ENCODE measurements at places on chromosomes 16 and 17.

DNA sequence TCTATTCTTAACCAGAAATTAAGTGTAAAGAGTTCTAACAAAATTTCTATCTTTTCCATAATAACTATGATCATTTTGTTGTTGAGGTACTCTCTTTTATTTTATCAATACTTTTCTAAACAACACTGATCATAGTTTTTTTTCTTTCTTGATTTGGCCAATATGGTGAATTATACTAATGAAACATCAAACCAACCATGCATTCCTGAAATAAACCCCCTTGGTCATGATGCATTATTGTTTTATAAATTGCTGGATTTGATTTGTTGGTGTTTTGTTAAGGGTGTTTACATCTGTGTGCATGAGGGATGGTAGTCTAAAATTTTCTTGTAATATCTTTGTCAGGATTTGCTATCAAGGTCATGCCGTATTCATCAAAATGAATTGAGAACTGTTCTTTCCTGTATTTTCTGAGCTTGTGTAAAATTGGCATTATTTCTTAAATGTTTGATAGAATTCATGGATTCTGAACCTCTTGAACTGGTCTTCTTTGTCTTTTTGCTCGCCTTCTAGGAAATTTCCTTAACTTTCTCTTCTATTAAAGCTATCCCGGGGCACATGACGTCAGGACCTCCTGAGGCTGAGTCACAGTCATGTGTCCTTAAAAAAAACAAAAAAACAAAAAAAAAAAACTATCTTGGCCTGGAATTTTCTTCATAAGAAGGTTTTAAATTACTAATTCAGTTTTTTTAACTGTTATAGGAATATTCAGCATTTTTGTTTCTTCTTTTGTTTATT, 3.9 kb upstream of the TRIM25 start:
- no peak for DNase-seq

- peak; percentile 60 for DNase-seq
Measured at GRCh38 chr16:89319886-89320781, 102.6 kb downstream of the ZNF778 start.

GRCh38 chr17:48270899-48271298, 159.1 kb downstream of the SKAP1 start:
- DNase-seq: no peak

GRCh38 chr16:83134638-83135037, 507.9 kb downstream of the CDH13 start:
- no peak for DNase-seq

DNA sequence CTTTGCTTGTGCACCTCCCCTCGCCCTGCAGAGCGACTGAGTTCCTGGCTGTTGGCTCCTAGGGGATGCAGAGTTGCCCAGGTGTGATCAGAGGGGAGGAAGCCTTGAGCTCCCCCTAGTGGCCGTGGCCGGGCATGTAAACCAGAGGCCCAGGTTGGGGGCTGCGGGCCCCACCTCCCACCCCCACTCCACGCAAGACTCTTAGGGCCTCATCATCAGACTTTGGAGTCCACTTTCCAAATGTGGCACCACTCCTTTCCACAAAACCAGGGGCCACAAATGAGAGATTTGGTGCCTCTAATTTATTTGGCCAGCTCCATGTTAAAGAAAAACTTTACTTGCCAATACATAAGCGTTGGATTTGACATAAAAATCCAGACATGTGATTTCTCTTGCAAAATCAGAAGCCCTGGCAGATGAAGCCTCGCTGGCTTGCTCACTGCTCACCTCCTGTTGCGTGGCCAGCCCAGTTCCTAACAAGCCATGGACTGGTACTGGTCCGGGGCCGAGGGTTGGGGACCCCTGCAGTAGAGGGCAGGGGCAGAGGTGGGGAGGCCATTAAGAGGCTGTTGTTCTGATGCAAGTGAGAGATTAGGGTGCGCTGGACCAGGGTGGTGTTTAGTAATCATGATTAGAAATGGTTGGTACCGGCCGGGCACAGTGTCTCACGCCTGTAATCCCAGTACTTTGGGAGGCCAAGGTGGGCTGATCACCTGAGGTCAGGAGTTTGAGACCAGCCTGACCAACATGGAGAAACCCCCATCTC, 28.7 kb upstream of the GAS7 start:
- DNase-seq: peak; percentile 67

GRCh38 chr17:44219616-44220212, at the start of gene UBTF:
Gene UBTF, minus strand, starts transcription at chr17:44219675. Its CDS starts 1,446 bp downstream, at chr17:44218229.
- DNase-seq: peak; percentile 76

GRCh38 chr17:79627184-79627765, 16.4 kb upstream of the RBFOX3 start:
- DNase-seq: peak; percentile 26

- peak; percentile 61 for DNase-seq
Measured at GRCh38 chr17:73228748-73229236, 32.9 kb downstream of the CPSF4L start.

DNA sequence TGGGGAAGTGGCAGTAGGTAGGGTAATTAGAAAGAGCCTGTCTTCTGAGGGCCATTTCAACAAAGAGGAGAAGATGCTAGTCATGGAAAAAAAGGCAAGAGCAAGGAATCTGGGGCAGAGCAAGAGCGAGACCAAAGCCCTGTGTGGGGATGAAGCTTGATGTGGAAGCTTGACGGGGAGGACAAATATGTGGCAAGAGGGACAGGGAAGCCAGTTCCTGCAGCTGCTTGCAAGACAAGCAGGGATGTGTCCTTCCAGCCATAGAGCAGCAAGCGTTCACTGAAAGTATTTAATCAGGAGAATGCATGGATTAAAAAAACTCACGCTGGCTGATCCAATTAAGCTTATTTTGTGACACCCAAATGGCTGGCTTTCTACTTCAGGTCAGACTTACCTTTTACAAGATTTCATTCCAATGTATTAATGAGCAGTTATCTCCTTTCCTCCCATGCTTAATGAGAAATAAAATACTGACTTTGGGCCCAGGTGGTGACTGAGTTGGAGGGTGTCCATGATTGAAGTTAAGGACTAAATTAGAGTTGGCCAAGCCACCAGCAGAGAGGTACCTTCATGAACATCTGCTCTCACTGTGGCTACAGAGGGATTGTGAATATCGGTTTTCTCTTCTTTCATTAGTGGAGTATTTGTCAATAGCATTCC, 76.8 kb downstream of the ABCA8 start:
- no peak for DNase-seq

DNA sequence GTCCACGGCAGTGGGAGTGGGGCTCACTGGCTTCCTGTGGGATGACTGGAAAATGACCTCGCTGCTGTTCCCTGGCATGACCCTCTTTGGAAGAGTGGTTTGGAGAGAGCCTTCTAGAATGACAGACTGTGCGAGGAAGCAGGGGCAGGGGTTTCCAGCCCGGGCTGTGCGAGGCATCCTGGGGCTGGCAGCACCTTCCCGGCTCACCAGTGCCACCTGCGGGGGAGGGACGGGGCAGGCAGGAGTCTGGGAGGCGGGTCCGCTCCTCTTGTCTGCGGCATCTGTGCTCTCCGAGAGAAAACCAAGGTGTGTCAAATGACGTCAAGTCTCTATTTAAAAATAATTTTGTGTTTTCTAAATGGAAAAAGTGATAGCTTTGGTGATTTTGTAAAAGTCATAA, 7.8 kb upstream of the RNF213 start:
- DNase-seq: peak; percentile 87

DNA sequence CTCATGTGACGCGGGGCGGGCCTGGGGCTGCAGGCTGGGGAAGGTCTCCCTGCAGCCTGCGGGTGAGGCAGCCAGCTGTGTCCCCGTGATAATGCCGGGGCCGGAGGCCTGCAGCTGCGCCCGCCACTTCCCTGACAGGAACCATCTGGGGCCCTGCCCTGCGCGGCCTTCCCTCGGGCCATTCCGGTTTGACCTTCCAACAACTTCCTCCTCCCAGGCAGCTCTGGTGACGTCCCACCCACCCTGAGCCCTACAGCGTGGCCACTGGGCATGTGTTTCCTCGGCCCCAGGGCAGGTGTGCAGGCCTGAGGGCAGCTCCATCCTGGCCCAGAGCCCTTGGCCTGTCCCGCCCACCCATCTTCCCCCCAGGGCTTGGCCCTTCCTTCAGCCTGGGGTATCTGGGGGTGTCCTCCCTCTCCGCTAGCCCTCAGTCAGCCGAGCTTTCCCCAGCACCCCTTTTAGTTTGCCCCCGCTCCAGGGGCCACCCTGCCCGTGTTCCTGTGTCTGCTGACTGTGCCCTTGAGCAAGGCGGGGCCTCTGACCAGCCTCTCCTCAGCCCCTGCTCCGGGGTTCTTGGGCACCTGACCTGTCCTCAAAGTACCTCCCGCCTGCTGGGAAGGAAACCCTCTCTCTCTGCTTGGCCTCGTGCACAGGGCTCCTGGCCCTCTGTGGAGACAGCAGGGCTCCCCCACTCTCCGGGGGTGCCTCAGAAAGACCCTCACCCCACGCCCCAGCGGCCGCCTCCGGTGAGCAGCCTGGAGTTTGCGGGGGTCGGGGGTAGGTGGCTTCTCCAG, at the start of gene CBFA2T3:
Gene CBFA2T3, minus strand, starts transcription at position 190 of the 794 bp plus-strand sequence. CDS start 400 bp downstream, outside the sequence.
- DNase-seq: peak; percentile 87

- no peak for DNase-seq
Measured at GRCh38 chr16:69820926-69821541, 58.9 kb downstream of the WWP2 start.

DNA sequence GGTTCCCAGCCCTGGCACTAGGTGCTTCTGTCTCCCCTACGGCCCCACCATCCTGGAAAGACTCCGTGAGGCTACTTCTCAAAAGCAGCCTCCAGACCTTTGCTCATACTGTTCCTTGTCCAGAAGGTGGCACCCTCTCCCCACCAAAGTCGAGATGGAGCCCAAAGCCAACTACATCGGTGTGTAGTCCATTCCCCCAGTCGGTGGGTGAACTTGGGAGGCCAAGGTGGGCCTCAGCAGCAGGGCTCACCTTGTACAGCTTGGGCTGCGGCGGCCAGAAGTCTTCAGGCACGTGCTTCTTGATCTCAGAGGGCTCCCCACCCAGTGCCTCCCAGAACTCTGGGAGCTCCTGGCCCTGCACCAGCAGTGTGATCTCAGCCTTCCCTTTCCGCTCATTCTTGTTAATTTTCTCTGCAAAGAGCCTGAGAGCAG, 10.2 kb downstream of the FLII start:
- DNase-seq: no peak

DNA sequence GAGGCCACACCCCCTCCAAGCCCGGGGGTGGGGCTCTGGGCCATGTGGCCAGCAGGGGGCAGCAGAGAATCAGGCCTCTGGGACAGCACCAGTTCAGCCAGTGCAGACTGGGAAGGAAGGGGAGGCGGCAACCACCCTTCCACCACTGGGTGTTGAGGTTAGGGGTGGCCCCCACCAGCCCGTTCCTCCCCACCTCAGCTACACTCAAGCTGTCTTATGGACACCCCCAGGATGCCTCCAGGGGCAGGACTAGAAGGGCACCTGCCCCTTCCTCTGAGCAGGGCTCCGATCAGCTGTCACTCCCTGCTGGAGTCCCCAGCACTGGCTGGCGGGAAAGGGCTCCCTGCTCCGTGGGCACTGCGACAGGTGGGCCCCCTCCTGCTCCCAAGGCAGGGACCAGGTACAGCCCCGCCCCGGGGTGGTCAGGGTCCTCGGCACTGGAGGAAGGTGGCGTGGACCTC, 21.8 kb downstream of the KATNB1 start:
- DNase-seq: peak; percentile 90

DNA sequence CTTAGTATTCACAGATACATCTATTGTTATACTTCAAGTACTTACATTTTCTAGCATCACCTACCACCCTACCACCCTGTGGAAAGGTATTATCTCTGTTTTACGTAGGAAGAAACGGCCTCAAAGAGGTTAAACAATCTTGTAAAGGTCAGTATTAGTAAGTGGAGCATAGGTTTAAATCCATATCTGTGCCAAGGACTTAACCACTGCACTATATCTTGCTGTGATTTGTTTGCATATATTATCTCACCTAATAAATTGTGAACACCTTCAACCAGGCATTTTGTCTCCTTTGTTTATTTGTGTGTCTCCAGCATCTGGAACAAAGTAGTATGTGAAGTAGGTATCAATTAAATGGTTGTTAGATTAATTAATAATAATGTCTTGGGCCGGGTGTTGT, 27.3 kb downstream of the IGF2BP1 start:
- no peak for DNase-seq

DNA sequence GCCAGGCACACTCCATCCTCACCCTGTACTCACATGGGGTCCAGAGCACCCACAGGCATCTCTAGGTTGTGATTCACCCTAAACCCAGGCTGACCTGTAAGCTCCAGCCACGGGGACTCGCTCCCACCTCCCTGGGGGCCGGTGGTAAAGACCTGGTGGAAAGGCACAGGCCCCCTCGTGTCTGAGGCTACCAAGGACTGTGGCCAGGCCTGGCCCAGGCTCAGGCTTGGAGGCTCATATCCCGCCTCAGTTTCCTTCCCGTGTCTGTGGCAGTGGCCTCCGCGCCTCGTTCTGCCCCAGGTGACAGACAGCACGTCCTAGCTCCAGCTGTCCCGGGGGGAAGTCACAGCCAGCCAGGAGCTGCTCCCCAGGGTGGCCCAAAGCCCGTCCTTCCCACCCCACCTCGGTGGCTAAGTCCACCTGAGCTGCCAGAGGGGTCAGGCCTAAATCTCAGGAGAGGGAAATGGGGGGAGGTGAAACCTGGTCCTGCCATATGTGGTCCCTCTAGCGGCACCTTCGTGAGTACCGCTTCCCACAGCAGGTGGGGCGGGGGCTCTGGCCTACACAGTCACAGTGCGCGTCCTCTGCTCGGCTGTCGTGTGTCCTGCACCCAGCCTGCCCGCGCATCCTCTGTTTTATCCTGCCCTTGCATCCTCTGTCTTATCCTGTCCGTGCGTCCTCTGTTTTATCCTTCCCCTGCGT, 12.6 kb downstream of the CDH15 start:
- DNase-seq: no peak

DNA sequence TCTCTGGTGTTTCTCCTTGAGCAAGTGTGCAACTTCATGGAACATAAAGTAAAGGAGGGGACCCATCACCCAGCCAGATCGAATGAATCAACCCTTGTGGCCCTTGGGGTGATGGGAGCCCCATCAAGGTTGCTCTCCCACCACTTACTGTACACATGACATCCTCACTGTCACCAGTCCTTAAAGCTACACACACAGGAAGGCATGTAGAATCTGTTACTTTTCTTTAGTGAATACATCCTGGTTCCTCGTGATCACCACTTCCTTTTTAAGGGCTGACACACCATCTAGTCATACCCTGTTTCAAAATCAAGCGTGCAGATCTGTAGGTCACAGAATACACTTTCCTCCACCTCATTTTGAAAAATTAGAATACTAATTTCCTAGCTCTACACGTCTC, 22.6 kb upstream of the MPHOSPH6 start:
- DNase-seq: no peak

GRCh38 chr17:64707050-64707591, 45.0 kb upstream of the SMURF2 start:
- DNase-seq: peak; percentile 91

GRCh38 chr16:4377573-4378154, 6.0 kb downstream of the VASN start:
- DNase-seq: no peak

GRCh38 chr17:74821655-74822334, 37.9 kb downstream of the GRIN2C start:
- DNase-seq: no peak
